ENCODE measurements at places on chromosomes 1 and 21.

DNA sequence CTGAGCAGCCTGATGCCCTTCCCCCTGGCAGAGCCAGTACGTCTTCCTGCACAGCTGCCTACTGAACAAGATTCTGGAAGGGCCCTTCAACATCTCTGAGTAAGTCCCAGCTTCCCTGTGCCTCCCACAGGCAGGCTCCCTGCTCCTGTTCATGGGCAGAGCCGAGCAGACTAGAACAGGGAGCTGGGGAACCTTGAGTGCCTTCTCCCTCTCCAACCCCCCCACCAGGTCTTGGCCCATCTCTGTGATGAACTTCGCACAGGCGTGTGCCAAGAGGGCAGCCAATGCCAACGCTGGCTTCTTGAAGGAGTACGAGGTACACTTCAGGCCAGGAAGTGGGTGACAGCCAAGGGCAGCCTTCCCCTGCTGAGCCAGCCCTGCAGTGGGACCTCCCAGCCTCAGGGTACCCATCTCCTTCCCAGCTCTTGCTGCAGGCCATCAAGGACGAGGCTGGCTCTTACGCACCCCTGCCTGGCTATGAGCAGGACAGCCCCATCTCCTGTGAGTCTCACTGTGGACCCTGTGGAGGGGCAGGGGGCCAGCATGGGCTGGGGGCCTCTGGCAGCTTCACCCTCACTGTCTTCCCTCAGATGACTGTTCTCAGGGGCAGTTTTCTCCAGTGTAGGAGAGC, 6.4 kb upstream of the LGR6 start:
- DNase-seq = no peak

DNA sequence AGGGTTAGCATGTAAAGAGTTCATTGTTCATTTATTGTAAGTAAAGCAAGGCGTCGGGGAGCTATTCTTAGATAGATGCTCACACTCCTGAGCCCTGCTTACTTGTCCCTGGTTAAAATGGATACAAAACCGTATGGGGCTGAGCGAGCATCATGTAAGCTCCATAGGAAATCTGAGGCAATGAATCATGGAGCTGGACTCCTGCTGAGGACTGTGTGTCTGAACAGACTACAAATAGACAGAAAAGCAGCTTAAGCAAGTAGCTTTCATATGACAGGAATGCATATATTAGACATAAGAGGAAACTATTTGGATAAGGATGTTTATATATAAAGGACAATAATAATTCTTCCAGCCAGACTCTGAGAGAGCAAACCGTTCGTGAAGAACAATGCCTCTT, 604.9 kb upstream of the PTBP2 start:
- no peak for DNase-seq

- no peak for DNase-seq
Observed at GRCh38 chr1:204042516-204042915, 30.4 kb upstream of the SOX13 start.

DNA sequence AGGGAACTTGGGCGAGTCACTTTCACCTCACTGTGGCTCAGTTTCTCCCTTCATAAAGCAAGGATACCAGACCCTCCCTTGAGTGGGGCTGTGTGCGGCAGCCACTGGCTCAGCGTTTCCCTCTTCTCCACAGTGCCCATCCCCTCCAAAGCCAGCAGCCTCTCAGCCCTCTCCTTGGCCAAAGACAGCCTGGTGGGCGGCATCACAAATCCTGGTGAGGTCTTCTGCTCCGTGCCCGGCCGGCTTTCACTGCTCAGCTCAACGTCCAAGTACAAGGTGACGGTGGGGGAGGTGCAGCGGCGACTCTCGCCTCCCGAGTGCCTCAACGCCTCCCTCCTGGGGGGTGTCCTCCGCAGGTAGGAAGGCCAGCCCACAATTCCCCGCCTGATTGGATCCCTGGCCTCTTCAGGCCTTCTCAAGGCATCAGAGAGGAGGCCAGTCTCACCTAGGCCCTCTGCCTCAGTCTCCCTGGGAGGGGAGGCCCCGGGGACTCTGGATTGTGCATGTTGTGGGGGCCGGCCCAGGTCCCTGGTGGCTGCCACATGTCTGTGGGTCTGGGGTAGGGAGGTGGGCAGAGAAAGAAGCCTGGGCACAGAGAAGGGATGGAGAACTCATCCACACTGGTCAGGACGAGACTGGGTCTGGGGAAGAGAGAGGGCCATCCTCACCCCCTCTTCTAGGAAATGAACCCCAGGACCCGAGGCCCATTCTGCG, 15.2 kb downstream of the TFAP2E start:
- no peak for DNase-seq

DNA sequence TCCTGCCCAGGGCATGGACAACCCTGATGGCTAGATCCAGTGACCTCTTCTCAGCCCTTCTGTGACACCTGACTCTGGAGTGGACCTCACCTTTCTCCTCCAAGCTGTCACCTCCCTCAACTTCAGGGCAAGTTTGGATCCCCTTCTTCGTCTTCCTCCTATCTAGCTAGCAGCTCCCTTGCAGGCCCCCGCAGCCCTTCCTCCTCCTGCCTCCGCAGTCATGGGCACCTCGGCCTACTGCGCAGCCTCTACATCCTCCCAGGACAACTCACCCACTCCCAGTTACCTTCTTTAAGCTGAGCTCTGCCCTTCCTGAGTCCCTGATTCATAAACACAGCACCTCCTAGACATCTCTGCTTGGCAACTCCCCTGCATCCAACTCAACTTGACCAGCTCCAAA, 61.3 kb upstream of the ID3 start:
- no peak for DNase-seq

DNA sequence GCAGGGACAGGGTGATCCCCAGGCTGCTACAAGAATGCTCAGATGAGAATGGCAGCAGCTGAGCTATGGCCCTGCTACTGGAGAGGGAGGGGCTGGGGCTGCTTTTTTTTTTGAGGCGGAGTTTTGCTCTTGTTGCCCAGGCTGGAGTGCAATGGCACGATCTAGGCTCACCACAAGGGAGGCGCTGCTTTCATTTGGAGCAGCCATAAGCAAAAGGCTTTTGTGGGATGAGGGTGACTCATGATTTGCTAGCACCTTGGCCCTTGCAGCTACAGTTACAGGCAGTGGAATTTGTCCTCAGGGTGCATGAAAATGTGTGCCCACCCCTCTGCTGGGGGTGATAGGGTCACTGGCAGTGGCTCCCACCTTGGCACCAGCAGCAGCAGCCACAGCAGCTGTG, 32.4 kb upstream of the CYP4A22 start:
- no peak for DNase-seq

GRCh38 chr1:57959531-57960241, 535.8 kb upstream of the DAB1 start:
- DNase-seq = no peak

GRCh38 chr1:157363660-157364140, 188.6 kb downstream of the FCRL5 start:
- DNase-seq = no peak

DNA sequence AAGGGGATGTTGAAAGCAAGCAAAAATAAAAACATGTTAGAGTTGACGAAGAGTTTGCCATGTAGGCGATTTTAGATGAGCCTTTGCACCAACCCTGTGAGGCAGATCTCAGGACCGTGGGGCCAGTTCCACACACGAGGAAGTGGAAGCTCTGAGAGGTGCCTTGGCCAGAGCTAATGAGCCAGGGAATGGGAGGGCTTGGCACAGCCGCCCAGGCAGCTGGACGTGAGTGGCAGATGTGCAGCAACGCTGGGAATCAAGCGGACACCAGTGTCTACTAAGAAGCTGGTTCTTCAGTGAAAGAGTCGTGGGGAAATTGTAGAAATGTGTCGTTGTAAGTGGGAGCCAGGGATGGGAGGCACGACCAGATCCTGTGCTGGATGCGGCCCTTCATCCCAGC, 58.9 kb upstream of the COL6A1 start:
- no peak for DNase-seq

GRCh38 chr1:18805150-18805879, 54.1 kb downstream of the TAS1R2 start:
- no peak for DNase-seq

- DNase-seq = no peak
Observed at GRCh38 chr1:95084317-95085176, 11.8 kb upstream of the ALG14 start.
